ENCODE measurements at places on chromosomes 2 and 18. TPM values are rescaled to one million over a fixed set of nuclear protein-coding genes. Genes with fewer than 3 reads are reported as not detected.

Gene REG1A
- not detected for total RNA-seq

- DNase-seq, result no peak
These were observed 40.1 kb downstream of the MTCL1 start for GRCh38 chr18:8745355-8746014.

Gene GPR45
- not detected for total RNA-seq

DNA sequence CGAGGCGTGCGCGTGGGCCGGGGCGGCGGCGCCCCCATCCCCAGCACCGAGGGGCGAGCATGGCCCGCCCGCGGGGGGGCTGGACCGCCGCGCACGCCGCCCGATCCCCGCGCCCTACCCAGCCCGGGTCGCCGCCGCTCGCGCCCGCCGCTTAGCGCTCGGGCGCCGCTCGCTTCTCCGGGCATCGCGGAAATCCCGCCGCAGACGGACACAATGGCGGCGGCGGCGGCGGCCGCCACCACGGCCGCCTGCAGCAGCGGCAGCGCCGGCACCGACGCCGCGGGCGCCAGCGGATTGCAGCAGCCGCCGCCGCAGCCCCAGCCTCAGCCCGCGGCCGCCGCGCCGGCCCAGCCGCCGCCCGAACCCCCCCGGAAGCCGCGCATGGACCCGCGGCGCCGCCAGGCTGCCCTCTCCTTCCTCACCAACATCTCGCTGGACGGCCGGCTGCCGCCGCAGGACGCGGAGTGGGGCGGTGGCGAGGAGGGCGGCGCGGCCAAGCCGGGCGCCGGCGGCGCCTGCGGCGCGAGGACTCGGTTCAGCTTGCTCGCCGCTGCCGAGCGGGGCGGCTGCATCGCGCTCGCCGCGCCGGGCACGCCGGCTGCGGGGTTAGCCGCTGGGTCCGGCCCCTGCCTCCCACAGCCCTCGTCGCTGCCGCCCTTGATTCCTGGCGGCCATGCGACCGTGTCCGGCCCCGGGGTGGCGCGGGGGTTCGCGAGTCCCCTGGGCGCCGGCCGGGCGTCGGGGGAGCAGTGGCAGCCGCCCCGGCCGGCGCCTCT lies 453 bp downstream of the CABLES1 start:
- DNase-seq, result no peak

Gene MOCOS
- total RNA-seq, result 0.51 TPM

Data from right atrium auricular region (tissue), 2 donors.